CD4-positive, alpha-beta T cell treated with Interleukin-17A for 1 hour (primary cell): ENCODE measurements at places on chromosomes 3 and 15.

DNA sequence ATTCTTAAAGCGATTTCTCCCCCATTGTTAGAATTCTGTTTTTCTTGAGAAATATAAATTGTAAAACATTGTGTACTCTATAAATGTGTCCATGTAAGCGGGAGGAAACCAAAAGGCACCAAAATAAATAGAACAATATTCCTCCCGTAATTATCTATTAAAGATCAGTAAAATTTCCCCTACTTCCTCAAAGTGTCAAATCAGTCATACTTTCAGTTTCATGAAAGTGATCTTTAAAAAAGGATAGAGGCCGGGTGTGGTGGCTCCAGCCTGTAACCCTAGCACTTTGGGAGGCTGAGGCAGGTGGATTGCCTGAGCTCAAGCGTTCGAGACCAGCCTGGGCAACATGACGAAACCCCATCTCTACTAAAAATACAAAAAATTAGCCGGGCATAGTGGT is 278.9 kb downstream of the MECOM start:
- no peak for DNase-seq

- no peak for DNase-seq
Measured at GRCh38 chr3:14570864-14571263, 30.7 kb upstream of the GRIP2 start.

DNA sequence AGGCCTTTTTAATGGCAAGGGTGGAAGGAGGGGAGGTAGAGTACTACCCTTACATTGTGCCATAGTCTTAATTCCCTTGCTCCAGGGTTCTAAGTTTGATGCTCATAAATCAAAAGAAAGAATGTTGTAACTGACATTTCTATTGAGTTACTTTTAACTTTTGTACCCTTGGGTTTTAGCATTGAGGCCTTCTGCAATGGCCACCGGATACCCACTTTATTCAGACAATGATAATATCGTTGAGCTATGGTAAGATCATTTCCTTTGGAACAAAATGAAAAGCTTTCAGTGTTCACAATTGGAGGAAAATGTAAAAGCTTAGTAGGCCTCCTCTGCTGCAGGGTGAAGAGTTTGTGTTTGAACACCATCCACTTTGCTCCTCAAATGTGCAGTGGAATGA is 16.8 kb downstream of the CGNL1 start:
- DNase-seq = no peak

DNA sequence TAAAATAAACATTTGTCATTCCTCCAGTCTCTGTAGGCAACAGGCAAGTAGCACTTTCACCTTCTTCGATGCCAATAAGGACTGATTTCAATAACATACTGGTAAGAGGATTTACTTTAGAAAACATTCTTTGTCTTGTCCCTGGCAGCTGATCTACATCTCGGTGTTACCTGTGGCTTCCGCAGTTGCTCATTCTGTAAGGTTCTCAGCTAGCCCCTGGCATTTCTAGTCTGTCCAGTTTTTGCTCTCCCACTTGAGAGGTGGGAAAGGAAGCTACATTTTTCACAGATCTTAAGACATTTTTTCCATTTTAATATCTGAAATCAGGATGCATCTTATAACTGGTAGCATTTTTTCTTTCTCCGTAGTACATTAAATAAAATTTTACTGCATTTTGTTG is 19.7 kb upstream of the MAP6D1 start:
- no peak for DNase-seq

DNA sequence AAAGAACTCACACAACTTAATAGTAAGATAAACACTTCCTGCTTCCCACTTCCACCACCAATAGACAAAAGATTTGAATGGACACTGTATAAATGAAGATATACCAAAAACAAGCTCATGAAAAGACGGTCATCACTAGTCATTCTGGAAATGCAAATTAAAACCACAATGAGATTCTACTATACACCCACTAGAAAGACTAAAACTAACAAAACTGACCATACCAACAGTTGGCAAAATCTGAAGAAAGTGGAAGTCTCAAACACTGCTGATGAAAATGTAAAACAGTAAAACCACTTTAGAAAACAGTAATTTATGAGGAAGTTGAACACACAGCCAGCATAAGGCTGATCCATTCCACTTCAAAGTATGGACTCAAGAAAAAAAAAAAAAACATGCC is 35.6 kb upstream of the CD96 start:
- DNase-seq = no peak
